ENCODE measurements at places on chromosomes 3 and 15. TPM values are rescaled to one million over a fixed set of nuclear protein-coding genes. Genes with fewer than 3 reads are reported as not detected.

Gene FETUB
- 4.4 TPM for total RNA-seq

Gene LTK
- total RNA-seq: 0.86 TPM

DNA sequence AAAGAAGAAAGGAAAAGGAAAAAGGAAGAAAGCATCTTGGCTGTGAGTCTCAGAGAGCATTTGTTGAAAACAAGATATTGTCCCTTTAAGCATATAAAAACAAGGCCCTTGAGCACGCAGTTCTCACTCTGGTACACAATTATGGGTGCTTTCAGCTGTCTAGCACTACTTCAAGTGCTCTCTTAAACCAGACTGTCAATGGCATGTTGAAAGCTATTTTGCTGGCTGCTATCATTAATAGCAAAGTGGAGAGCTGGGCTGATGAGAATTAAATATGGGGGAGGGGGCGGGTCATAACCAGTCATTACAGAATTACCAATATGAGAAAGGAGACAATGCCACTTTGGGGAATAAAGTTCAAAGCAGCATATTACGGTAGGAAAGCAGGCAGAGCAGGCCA lies 9.3 kb downstream of the TLE3 start:
- no peak for DNase-seq

DNA sequence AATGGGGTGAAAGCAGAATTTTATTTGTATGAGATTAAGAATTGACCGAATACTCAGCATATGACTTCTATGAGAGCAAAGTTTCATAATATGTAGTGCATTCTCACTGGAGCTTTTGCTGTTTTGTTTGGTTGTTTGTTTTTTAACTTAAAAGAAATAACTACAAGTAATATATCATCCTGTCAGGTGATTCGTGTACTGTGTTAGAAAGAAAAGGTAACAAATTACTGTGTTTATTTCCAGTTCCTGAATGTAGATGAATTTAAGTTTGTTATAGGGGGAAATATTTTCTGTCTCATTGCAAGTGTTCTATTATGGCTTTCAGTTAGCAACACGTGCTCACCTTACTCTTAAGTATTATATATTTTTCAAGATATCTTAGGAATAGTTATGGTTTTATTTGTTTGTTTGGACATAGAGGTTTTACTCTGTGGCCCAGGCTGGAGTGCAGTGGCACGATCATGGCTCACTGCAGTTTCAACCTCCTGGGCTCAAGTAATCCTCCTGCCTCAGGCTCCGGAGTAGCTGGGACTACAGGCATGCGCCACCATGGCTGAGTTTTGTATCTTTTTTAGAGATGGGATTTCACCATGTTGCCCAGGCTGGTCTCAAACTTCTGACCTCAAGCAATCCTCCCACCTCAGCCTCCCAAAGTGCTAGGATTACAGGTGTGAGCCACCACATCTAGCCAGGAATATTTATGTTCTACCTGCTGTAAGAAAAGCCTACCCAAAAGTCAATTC lies 125.4 kb downstream of the FNDC3B start:
- DNase-seq: no peak

- no peak for DNase-seq
These were observed 127.0 kb downstream of the CHSY1 start for GRCh38 chr15:101124731-101125451.

- no peak for DNase-seq
These were observed 747.4 kb upstream of the ARPP21 start for GRCh38 chr3:34891941-34892340.

- no peak for DNase-seq
These were observed 70.9 kb downstream of the IGF1R start for GRCh38 chr15:98719137-98719740.

DNA sequence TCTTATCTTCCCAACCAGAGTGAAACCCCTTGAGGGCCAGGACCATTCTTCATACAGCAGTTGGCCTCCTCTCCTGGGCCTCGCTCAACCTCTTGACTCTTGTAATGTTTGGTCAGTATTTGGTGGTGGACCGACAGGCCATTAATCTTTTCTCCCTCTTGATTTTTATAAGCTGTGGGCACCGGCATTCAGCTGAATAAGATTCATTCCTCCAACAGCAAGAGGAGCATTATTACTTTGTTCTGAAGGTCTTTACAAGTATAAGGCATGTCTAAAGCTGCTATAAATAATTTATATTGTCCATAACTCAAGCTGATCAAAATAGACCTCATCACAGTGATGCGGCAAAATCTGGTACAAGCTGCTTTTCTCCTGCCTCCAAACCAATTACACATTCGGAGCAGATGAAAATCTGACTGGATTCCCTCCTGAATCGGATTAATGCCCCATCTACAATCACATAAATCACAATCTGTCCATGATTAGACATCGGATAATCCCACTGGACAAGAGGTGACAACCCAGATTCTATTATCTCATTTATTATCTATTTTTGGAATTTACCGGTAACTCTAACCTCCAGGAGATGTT lies 8.4 kb upstream of the ISL2 start:
- DNase-seq: no peak

DNA sequence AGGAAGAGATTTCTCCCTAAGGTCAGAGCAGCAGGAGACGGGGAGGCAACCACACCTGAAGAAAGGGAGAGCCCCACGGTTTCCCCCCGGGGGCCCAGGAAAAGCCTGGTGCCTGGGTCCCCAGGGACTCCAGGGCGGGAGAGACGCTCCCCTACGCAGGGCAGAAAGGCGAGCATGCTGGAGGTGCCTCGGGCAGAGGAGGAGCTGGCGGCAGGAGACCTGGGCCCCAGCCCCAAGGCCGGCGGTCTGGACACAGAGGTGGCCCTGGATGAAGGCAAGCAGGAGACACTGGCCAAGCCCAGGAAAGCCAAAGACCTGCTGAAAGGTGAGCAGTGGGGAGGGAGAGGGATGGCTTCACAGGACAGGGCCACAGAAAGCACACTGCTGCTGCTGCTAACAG lies 26.2 kb upstream of the SLC28A1 start:
- no peak for DNase-seq

- DNase-seq: no peak
These were observed 470.4 kb downstream of the ROBO1 start for GRCh38 chr3:79297245-79297960.

DNA sequence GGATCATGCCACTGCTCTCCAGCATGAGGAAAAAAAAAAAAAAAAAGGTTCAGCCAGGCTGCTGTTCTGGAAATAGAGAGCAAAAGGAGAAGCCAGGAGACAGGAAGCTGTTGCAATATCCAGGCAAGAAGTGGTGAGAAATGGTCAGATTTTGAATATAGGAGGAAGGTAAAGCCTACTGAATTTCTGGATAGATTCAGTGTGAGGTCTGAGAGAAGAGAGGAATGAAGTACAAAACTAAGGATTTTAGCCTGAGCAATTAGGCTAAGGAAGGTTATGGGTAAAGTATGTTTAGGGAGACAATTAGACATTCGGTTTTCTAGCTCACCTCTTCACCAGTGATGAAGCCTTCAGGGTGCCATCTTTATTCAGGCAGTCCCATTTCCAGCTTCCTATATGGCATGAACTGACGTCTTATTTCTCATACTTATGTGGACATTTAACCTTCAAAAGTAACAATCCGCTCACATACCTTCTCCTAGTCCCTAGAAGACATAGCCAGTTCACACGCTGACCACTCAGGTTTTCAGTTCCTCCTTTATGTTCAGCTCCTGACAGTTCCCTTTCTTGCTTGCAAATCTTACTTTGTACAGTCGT lies 57.2 kb downstream of the KIF9 start:
- peak; percentile 14 for DNase-seq

Gene ZBBX
- not detected for total RNA-seq

DNA sequence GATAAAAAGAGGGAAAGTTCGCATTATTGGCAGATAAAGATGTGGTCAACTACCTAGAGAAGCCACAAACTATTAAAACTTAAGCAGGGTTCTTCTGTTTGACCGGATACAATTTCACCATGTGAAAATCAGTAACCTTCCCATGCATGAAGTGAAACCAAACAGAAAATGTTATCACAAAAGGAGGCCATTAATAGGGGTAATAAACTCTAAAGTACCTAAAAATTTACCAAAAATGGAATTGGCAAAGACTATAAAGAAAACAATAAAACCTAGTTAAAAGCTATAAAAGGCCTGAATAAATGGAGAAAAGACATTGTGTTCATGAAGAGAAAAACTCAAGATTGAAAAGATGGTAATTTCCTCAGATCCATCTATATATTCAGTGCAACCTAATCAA lies 83.4 kb downstream of the FEZF2 start:
- DNase-seq: no peak

DNA sequence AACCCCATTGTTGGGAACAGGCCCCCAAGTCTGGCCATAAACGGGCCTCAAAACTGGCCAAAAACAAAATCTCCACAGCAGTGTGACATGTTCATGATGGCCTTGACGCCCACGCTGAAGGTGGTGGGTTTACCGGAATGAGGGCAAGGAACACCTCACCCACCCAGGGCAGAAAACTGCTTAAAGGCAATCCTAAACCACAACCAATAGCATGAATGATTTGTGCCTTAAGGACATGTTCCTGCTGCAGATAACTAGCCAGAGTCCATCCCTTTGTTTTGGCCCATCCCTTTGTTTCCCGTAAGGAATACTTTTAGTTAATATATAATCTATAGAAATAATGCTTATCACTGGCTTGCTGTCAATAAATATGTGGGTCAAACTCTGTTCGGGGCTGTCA lies 47.7 kb downstream of the KLHDC8B start:
- no peak for DNase-seq

- DNase-seq: no peak
These were observed 27.3 kb downstream of the SV2B start for GRCh38 chr15:91127236-91127955.

Gene VPS13C
- total RNA-seq: 23.7 TPM

DNA sequence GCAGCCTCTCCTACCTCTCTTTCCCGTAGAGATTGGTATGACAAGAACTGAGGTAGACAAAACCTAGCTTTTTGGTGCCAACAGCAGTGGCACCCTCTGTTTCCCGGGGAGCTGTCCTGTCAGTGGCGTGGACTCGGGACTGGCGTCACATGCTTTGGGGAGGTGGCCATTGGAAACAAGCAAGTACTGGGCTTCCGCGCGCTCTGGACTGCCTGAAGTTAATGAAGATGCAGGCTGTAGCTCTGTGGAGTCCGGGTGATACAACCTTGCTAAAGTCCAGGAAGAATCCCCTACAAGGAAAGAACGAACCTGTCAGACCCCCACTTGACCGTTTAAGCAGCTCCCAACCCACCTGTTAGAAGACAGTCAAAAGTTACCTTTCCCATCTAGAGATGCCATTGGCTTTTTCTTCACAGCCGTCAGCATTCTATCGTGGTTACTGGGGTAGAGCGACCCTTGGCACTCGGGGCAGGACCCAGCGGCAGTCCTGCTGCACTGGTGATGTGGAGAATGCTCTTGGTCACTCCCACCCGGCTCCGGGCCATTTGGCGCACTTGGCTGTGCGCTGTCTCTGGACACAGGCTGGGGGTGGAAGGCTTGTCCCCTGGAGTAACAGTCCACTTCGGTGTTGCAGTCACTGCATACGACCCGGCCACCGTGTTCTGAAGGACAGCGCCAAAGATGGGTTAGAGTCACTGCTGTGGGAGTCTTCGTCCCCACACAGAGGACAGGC lies 120.5 kb downstream of the LRIG1 start:
- DNase-seq: no peak

- no peak for DNase-seq
These were observed 30.3 kb downstream of the PPP1R2 start for GRCh38 chr3:195512798-195513345.

Gene NTRK3
- 0.42 TPM for total RNA-seq

GRCh38 chr3:192957441-192958021 lies 39.9 kb upstream of the MB21D2 start:
- DNase-seq: no peak

- DNase-seq: no peak
These were observed 460.0 kb upstream of the TBL1XR1 start for GRCh38 chr3:177657243-177657642.

GRCh38 chr3:34779092-34779491 lies 860.2 kb upstream of the ARPP21 start:
- DNase-seq: no peak

Gene GPR149
- not detected for total RNA-seq

Measured in right lobe of liver (tissue), 6 donors.